ENCODE measurements at places on chromosomes 4 and X.
A peak's percentile ranks its signal among the peaks of the same experiment; 100 is the strongest.

- DNase-seq = no peak
Measured at GRCh38 chrX:73799888-73800287, 236.9 kb downstream of the CHIC1 start.

- DNase-seq = peak; percentile 51
Measured at GRCh38 chrX:54495814-54496516, at the start of gene FGD1. FGD1 (minus strand) TSS chrX:54496234; CDS start chrX:54495432, 802 bp downstream.

GRCh38 chrX:101958139-101958538, 26.3 kb upstream of the ZMAT1 start:
- peak; percentile 67 for DNase-seq

- peak; percentile 11 for DNase-seq
Measured at GRCh38 chrX:20971250-20971649, 403.0 kb upstream of the CNKSR2 start.

GRCh38 chr4:40838742-40839141, 89.0 kb downstream of the NSUN7 start:
- DNase-seq = no peak

DNA sequence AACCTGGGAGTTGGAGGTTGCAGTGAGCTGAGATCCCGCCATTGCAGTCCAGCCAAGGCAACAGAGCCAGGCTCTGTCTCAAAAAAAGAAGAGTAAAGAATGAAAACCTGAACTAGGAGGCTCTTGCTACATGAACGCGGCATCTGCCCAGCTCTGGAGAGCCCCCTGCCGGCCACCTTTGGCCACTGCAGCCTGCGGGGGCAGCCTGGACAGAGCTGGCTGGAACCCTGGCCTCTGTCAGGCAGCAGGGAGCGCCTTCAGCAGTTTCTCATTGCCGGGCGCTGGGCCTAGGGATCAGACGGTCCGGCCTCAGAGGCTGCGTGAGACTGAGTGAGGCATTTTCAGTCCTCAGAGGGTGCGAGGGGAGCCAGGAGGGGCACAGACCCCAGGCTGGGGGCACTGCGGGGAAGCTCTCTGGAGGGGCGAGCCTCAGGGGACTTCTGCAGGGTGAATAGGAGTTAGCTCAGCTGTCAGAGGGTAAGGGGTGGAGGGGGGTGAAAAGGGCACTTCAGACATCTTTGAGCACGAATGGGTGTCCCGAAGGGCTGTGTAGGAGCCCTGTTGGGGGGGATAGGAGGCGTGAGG, 17.5 kb downstream of the DOK7 start:
- DNase-seq = peak; percentile 71

- DNase-seq = no peak
Measured at GRCh38 chr4:1570291-1571164, 113.6 kb downstream of the FAM53A start.

GRCh38 chr4:148207068-148207467, 235.1 kb downstream of the NR3C2 start:
- DNase-seq = no peak

DNA sequence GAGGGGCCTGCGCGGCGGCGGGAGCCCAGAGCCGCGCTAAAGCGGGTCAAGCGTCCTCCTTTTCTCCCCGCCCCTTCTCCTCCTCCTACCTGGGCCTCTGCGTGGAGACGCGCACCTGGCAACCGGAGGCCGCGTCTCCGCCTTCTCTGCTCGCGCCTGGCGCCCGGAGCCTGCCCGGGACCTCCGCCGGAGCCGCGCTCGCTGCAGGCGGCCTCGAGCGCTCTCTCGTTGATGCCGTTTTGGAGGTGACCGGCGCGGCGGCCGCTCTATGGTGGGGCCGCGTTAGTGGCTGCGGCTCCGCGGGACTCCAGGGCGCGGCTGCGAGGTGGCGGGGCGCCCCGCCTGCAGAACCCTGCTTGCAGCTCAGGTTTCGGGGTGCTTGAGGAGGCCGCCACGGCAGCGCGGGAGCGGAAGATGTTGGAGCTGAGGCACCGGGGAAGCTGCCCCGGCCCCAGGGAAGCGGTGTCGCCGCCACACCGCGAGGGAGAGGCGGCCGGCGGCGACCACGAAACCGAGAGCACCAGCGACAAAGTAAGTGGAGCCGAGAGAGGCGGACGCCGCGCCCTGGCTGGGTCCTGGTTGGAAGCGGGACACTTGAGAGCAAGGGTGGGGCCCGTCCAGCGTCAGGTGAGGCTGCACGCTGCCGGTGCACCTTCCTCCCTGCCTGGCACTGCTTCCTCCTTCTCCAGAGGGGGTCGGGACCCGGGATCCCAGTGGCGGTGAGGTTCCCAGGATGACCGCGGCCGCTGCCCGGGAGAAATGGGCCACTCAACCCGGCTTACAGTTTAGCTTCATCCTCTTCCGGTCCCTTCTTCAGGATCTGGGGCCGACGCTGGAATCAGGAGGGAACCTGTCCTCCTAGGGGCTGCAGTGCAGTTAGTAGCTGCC, at the start of gene CDS1:
CDS1 (plus strand) TSS at position 140 of the 888 bp plus-strand sequence; CDS start at position 415, 275 bp downstream.
- DNase-seq = no peak

- peak; percentile 77 for DNase-seq
Measured at GRCh38 chr4:78629991-78630541, 78.5 kb downstream of the ANXA3 start.

GRCh38 chrX:131308980-131309379, 19.9 kb upstream of the IGSF1 start:
- no peak for DNase-seq

GRCh38 chr4:38128478-38129459, 168.6 kb downstream of the PTTG2 start:
- no peak for DNase-seq

- DNase-seq = no peak
Measured at GRCh38 chr4:14318671-14319070, 683.6 kb upstream of the CPEB2 start.

GRCh38 chr4:145786261-145786660, 106.3 kb downstream of the C4orf51 start:
- DNase-seq = no peak

DNA sequence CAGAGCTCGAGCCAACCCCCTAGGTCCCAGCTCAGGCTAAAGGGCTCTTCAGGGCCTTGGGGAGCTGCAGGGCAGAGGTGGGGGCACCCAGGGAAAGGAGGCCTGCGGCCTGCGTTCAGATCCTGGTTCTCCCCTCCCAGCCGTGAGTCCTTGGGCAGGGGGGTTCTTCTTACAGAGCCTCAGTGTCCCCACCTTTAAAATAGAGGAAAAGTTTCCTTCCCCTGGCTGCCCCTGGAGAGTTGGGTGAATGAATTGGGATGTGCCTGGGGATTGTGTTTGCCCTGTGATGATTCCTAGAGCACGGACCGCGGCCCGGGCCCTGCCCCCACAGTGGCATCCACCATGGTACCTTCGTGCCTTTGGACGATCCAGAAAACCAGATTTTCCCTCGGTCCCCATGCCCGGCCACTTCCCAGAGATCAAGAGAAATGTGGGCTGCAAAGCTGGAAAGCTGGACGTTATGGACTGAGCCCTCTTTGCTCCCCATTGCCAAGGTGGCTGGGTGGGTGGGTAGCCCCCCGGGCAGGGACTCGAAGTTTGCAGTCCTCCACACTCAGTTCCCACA, 11.4 kb downstream of the HTRA3 start:
- no peak for DNase-seq

- DNase-seq = no peak
Measured at GRCh38 chr4:71275004-71275403, 63.8 kb upstream of the SLC4A4 start.

GRCh38 chrX:15567886-15568616, 32.7 kb downstream of the ACE2 start:
- DNase-seq = no peak

DNA sequence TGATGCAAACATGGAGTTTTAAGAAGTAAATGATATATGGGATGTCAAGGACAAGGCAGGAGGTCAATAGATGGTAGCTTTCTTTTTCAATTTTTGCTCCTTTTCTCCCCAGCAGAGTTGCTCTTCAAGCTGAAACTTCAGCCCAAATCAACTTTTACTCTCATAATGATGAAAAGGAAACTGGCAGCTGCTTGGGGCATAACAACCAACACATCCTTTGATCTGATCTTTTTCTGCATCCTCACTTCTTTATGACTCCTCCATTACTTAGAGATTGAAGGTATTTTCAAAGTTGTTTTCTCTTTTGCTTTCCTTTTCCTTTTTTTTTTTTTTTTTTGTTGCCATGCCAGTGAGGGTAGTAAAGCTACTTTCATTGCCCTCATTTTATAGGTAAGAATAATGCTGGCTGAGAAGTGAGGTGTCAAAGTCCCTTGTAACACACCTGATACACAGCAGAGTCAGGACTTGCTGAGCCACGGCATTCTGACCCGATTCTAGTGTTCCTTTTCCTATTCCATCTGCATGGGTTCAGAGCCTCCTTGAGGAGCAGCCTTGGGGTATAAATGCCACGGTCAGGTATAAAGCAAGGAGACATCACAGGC, 26.9 kb downstream of the SLC2A9 start:
- no peak for DNase-seq

GRCh38 chrX:147958291-147958690, 22.8 kb upstream of the FMR1NB start:
- peak; percentile 30 for DNase-seq

DNA sequence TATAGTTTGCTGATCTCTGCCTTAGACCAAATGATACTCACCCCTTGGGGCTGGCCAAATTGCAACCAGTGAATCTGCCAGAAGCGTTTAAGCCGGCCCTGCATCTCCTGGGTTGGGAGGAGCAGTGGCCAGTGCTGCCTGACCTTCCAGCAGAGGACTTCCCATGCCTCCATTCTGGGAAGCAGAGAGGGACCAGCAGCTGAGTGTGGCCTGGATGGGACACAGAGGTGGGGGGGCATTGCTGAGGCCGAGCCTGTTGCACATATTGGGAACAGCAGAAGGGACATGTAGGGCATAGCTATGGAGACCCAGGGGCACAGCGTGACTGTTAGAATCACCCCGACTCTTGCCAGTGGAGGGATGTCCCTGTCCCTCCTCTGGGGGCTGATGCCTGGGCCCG, 93.3 kb downstream of the CPZ start:
- no peak for DNase-seq

Measured in fibroblast of villous mesenchyme (primary cell).